ENCODE measurements at places on chromosomes 12 and 14. TPM values are rescaled to one million over a fixed set of nuclear protein-coding genes. Genes with fewer than 3 reads are reported as not detected.

DNA sequence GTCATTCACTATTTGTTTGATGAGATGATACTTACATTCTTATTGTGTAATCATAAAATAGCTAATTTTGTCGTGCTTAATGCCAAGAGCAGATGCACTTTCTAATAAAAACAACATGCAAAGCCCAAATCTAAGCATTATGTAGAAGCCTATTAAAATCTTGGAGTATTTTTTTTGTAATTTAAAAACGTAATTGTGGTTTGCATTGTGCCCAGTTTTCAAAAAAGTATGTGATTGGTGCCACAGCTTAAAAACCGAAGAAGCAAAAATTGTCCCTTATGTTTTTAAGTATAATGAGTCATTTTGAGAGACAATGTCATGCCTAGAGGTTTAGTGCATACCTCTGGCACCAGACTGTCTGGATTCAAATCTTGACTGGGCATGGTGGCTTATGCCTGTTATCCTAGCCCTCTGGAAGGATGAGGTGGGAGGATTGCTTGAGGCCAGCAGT is 464.8 kb upstream of the RGS6 start:
- no peak for DNase-seq

SERPINA3 gene
- total RNA-seq, result 0.56 TPM

LRRK2 gene
- 1.1 TPM for total RNA-seq

RD3L gene
- not detected for total RNA-seq

DNA sequence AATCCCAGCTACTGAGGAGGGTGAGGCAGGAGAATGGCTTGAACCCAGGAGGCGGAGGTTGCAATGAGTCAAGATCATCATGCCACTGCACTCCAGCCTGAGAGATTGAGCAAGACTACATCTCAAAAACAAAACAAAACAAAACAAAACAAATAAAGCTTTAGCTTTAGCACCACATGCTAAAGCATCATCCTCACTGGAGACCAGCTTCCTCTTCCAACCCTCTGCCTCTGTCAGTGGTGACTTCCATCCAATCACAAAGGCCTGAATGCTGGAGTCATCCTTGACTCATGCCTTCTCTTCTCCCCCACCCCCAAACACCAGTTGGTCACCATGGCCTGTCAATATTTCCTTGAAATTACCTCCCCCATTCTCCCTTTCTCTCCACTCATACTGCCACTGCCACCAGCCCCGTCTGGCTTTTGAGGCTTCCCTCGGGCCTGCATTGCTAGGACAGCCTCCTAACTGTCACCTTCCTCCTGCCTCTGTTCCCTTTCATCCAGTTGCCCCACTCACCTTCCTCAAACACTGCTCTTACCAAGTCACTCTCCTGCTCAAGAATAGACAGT is 1.4 kb downstream of the ZNF385A start:
- peak; percentile 80 for DNase-seq

DNA sequence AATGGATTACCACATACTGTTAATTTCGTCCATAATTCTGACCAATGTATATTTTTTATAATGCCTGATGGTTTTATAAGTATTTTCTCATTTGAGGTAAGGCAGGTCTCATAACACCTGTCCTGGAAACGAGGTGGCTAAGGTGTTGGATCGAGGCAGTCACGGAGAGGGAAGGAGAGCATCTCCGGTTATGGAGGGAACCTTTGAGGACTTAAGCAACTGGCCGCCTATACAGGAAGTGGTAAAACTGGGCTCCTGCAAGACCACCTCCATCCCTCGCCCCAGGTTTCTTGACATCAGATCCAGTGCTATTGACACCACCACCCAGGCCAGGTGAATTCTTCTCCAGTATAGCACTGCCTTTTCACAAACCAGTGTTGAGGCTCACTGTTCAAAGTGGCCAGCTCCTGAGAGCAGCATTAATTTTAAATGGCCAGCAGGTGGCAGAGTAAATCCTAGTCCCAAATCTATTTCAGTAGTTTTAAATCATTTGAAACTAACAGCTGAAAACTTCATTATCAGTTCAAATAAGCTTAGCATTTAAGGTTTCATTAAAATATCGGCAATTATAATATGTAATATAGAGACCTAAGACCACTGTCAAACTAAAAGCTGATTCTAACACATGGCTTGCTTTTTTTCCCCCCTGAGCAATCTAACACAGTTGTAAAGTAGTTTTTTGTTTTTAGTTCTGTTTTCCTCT is 100.8 kb downstream of the PPM1A start:
- peak; percentile 34 for DNase-seq

- no peak for DNase-seq
Observed at GRCh38 chr12:86723326-86723725, 467.1 kb upstream of the MGAT4C start.

GRCh38 chr14:100755649-100756048 is 29.0 kb downstream of the DLK1 start:
- DNase-seq, result no peak

DNA sequence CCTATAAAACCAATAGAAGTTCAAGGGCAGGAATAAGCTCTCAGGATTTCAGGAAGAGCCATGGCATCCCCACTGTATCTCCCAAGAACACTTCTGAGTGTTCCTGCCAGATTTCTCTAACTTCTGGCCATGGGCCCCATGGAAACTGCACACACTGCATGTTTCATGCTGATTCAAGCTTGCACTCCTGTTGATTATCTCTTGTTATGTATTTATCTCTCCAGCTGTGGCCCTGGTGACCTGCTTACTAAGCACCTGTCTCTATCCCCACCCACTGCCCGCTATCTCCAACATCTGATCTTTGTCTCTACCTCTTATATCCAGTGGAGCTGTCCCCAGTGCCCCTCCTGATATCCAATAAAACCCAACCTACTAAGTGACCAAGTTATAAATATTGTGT is 285.3 kb downstream of the PDZRN4 start:
- DNase-seq, result no peak

DNA sequence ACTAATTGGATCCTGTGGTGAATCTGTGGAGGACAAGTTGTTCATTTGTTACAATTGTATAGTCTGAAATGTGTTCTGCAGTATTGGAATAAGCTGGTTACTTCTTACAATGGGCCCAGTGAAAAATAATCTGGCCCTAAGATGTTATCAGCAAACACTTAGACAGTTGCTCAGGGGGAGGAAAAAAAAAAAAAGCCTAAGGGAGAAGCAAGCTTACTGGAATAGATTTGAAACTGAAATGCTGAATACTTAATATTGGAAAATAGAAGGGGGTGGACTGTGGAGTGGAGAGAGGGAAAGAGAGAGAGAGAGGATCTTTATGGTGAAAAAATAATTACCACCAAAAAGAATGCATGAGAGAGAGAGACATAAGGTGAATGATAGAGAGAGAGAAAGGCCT is 4.0 kb downstream of the FOXG1 start:
- DNase-seq, result peak; percentile 22

DNA sequence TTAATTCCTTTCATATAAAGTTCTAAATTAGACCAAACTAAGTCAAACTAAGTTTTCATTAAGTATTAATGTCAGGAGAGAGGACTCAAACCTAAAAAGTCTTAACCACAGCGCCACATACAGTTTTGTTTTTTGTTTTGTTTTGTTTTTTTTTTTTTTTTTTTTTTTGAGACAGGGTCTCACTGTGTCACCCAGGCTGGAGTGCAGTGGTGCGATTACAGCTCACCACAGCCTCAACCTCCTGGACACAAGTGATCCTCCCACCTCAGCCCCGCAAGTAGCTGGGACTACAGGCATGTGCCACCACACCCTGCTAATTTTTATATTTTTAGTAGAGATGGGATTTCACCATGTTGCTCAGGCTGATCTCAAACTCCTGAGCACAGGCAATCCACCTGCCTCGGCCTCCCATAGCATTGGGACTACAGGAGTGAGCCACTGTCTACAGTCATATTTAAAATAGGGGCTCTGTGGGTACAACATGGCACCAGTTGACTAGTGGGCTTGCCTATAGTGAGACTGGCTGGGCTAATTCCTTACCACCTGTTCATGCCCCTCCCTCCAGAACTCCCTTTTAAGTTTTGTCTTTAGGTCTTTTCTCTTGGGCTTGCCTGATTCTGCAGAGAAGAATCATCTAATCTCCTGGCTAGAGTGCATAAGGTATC is 110.2 kb downstream of the PPP2R5E start:
- DNase-seq, result no peak

All from H4 (cell line).